Kasumi-1 (cell line): ENCODE measurements at places on chromosomes 2 and 18.

GRCh38 chr2:219656526-219656925, 29.1 kb downstream of the SLC4A3 start:
- no peak for DNase-seq

DNA sequence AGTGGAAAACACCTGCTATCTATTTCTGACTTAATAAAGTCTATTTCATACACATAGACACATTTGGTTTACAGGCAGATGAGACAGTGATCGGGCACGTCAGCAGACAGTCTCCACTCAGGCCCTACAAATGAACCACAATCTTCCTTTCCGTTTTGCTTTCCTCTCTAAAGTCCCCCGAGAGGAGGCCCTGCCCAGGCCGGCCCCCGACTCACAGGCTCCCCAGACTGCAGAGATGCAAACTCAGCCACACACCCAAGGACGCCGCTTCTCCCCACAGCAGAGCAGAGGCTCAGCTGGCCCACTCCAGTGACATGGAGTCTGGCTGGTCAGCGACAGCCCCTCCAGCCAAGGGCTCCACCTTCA, 9.3 kb upstream of the MTERF4 start:
- DNase-seq = no peak

DNA sequence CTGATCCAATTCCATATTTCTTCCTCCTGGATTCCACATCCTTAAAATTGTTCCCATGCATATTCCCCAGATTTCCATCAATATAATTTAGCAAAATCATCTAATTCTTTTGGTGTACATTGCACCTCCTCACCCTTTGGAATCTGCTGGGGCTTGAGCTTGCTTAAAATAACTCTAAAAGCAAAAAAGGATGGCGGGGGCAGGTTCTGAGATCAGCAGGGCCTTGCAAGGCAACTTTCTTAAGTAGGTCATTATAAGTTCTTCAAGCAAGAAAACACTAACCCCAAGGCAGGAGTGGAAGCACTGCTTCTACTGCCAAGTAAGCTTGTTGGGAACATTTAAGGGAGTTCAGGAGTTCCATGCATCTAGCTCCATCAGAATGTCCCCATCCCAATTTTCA, 254.3 kb upstream of the CCDC68 start:
- no peak for DNase-seq

DNA sequence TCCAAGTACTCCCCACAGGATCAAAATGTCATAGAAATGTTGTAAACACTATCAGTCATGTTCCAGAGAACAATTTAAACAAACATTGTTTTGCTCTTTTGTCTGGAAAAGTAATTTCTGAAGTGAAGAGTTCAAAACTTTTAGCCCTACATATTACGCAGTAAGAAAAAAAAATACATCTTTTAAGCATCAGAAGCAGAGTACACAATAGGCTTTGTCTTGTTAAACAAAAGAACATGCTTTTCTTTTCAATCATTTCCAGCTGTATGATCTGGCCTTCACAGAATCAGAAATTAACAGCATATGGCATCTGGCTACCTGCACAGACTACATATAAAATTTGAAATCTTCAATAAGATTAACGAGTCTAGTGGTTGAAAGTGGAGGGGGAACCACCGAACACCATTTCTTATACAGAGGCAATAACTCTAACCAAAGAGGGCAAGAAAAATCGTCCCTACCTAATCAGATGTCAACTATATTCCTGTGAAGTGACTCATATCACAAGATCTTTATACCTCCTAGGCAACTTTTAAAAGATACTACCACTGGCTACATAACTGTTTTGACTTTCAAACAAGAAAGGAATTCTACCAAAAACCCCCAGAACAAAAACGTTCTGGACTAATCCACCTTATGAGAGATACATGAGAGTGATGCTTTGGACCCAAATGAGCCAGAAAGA, 149.3 kb downstream of the EXOC6B start:
- DNase-seq = no peak

DNA sequence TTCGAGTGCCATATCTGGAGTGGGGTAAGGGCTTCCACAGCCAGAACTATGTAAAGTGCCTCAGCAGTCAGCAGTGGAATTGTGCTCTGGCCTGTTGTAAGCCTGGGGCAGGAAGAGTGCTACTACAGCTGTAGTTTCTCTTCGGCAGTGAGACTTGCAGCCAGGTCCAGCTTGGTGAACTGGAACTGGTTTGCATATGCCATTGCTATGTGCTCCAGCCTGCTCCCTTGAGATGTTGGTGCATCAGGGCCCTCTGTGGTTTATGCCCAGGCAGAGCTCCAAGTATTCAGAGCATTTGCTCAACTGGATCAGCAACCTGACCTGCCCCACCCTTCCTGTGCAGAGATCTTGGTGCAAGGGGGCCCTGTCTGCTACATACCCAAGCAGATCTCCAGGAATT, 47.8 kb downstream of the ZNF804A start:
- DNase-seq = no peak

- DNase-seq = no peak
These were observed 29.3 kb downstream of the COX7A2L start for GRCh38 chr2:42331569-42332284.

GRCh38 chr18:980586-980985, 75.9 kb downstream of the ADCYAP1 start:
- no peak for DNase-seq

GRCh38 chr2:129080715-129081476, 762.2 kb upstream of the HS6ST1 start:
- no peak for DNase-seq

- DNase-seq = no peak
These were observed 304.1 kb downstream of the NRXN1 start for GRCh38 chr2:50727636-50728339.

GRCh38 chr2:157933160-157933920, 57.2 kb upstream of the ACVR1 start:
- DNase-seq = no peak

DNA sequence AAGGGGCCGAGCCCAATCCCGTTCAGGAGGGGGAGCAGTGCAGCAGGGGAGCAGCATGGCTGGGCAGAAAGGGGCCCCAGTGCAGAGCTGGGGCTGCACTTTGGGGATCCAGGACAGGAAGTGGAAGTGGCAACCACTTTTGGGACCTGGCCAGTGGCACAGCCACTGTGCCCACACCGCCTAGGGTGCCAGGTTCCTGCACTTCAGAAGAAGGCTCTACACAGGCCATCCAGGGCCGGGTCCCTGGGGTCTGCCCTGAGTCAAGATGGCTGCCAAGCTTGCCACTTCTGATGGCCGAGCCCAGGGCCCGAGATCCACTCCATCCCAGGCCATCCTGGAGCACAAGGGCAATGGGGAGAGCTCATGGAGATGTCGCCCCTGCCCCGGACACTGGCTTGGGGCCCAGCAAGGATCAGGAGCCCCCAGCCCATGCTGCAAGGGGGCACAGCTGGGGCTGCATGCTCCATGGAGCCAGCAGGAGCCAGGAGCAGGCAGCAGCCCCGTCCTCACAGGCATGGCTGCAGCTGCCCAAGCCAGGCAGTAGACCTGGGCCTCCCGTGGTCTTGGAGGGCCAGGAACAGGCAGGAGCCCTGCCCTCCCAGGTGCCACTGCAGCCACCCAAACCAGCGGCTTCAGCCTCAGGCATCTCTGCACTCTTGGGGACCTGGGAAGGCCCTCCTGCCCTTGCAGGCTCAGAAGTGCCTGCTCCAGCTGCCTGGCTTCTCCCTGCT, 35.0 kb upstream of the ID2 start:
- DNase-seq = no peak

DNA sequence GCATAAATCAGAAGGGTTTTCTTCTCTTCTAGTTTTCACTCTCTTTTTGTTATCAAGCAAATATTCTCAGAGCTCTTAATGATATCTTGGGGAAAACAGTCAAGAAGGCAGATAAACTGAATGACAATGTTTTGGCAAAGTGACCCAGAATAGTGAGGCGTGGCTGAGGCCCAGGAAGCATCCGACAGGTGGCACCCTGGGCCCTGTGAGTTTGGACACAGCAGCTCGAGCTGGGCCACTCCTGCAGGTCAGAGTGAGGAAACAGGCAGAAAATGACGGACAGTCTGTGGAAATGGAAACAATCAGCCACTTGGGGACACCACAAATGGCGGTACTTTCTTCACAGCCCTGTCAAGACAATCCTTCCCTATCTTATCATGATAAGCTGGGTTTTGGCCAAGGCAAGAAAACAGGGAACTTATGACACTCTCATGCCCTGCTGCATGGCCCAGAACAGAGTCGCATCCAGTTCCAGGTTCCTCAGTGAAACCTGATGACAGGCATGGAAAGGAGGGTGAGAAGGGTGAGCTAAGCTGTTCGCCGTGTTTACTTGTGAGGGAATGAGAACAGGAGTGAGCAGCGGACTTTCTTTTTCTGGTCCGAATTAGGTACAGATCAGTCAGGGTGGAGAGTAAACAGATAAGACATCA, 32.1 kb downstream of the MRPL44 start:
- no peak for DNase-seq

DNA sequence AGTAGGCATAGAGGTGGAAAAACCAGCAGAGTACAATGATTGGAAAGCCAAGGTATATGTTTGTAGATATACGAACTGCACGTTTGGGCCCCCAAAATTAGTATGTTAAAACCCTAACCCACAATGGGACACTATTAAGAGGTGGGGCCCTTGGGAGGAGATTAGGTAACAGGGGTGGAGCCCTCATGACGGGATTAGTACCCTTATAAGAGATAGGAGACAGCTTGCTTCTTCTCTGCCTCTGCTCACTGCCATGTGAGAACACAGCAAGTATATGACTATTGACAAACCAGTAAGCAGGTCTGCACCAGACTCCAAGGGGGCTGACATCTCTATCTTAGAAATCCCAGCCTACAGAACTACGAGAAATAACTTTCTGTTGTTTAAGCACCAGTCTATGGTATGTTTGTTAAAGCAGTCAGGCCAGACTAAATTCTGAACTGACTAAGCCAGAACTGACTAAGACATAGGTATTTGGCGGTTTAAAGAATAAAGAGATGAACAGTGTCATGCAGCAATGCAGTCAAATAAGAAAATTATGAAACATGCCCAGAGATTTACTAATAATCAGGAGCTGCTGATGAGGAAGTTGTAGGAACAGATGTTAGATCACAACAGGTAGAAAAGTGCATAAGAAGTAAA, 182.9 kb downstream of the DYM start:
- no peak for DNase-seq

DNA sequence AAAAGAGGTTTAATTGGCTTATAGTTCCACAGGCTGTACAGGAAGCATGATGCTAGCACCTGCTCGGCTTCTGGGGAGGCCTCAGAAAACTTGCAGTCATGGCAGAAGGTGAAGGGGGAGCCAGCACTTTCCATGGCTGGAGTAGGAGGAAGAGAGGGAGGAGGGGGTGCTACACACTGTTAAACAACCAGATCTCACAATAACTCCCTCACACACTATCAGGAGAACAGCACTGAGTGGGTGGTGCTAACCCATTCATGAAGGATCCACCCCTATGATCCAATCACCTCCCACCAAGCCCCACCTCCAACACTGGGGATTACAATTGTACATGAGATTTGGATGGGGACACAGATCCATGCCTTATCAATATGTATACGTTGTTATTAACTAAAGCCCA, 85.1 kb downstream of the PPP1R1C start:
- no peak for DNase-seq

DNA sequence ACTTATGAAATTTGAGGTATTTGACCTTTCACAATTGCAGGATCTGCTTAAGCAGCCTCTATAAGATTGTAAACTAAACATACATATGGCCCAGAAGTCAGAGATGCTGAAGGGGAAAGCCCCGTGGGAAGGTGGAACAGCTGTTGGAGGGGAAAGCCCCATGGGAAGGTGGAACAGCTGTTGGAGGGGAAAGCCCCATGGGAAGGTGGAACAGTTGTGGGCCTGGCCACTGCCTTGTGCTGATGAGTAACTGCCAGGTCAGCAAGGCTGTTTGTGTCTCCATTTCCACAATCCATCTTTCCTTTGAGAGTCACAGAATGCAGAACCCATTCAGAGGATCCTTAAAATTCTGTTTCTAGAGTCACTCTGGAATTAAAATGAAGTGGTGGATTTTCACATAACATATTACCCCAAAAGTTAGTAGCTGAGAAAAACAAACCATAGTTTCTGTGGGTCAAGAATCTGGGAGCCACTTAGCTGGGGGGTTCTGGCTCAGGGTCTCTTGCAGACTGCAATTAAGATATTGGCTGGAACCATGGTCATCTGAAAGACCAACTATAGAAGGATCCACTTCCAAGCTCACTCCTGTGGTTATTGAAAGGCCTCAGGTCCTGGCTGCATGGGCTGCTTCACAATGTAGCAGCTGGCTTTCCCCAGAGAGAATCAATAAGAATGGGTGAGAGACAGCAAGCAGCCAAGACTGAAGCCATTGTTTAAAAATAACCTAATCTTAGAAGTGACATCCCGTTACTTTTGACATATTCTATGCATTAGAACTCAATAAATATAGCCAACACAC, 86.6 kb upstream of the CAVIN2 start:
- DNase-seq = no peak

GRCh38 chr2:85819811-85820510, 66.2 kb downstream of the ATOH8 start:
- DNase-seq = no peak

DNA sequence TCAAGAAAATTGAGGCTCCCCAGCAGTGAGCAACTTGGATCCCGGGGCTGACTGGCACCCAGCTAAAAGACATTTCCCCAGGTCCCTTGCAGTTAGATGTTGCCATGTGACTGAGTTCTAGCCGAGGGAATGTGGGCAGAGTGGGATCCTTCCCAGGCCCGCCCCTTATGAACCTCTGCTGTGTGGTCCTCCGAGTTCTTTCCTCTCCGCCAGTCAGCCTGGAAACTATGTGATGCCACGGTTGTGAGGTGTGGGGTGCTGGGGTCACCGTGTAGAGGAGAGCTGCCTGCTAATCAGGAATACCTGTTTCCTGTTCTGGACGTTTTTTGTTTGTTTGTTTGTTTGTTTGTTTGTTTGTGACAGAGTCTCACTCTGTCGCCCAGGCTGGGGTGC, 45.5 kb downstream of the TMEM37 start:
- no peak for DNase-seq

- no peak for DNase-seq
These were observed 8.8 kb upstream of the TTLL4 start for GRCh38 chr2:218701806-218702205.

DNA sequence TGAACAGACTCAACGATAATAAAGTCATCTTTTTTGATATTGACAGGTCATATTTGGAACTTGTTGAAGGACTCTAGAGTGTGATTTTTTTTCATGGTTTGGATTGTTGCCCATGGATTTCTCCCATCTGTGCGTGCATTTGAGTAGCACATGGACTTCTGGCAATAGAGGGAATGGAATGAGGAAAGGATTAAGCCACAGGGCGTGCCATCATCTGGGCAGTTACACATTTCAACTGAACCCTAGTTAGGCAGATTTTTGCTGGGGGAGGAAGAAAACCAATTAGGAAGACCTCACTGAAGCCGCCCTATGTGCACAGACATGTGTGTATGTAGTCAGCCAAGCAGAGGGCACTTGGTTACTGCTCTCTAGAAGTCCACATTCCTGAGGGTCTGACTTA, 72.6 kb downstream of the TPGS2 start:
- no peak for DNase-seq
